Retinal pigment epithelial cell (primary cell): ENCODE measurements at places on chromosomes 1 and 21.

DNA sequence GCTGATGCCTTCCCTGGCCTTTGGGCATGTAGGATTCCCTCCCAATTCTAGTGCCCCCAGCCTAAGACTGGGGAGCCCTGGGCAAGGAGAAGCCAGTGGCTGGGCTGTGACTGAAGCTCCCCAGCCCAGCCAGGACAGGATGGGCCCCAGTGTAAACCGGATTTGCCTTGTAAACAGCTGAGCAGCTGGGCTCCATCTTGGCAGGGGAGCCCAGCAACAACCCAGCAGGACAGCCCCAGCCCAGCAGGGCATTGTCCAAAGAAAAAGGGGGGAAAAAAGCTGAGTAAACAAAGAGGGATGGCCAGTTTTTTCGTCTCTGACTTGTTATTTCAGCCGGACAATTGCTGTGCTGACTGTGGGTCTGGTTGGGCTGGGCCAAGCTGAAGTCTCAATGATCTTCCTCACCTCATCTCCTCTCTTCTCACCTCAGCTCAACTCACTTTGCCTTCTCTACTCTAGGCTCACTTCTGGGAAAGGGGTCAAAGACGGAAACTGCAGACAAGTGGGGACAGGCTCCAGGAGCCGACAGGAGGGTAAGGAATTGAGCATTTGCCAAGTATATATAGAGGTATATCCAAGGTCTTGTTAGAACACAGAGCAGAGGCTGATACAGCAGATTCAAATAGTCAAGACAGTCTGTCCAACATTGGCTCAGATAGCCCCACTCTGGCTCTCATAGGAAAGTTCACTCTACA lies 97.7 kb downstream of the TMEM53 start:
- DNase-seq, result no peak

DNA sequence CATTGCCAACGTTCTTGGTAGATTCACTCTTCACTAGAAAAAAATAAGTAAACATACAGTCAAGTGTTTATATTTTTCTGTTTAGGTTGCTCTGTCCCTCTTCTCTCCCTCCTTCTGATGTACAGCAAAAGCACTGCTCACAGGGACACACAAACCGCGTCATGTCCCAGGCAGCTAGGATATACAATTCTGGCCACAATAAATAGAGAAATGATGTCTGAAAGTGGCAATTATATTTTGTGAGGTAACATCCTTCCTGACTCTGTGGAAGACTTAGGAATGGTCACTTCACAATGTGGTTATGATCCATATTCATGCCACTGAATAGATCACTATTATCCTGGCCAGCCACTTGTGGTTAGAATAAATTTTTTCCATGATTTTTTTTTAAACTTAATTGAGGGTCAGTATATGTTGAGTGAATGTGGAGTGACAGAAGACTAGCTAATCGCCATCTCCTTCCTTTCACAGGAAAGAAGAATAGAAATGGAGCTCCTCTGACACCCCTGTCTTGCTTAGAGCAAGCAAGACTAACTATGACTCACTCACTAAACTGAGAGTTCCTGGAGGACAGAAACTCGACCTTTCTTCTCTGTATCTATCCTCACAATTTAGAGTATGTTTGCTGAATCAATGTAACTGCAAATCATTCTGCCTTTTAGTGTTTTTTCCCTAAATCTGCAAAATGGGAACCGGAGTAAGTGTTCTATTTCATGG lies 54.0 kb downstream of the ZNHIT6 start:
- DNase-seq, result no peak

- DNase-seq, result peak; percentile 66
Observed at GRCh38 chr1:151199873-151200581, 1.7 kb downstream of the PIP5K1A start.

GRCh38 chr1:216071262-216071661 lies 352.0 kb downstream of the USH2A start:
- no peak for DNase-seq

- no peak for DNase-seq
Observed at GRCh38 chr1:54714881-54715492, 674 bp upstream of the TTC4 start.

DNA sequence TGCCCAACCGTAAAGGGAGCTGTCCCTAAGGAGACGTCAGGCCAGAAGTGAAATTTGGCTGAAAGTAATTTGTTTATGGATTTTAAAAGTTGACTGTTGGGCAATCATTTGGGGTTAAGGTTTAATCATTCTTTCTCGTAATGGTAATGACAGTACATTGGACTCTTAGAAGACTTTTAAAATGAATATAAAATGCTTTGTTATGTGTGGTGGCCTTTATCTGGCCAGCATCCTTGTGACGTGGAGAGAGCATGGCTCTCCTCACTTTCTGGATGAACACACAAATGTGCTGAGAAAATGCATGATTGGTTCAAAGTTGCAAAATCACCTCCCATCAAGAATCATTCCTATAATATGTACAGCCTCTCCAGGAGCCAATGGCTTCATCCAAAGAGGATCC lies 160.2 kb downstream of the DHRS3 start:
- DNase-seq, result no peak

GRCh38 chr1:92356956-92357355 lies 58.1 kb downstream of the RPAP2 start:
- DNase-seq, result peak; percentile 10

GRCh38 chr1:10799726-10800125 lies 3.3 kb upstream of the CASZ1 start:
- no peak for DNase-seq

GRCh38 chr1:241090798-241091197 lies 266.2 kb downstream of the RGS7 start:
- DNase-seq, result no peak

- no peak for DNase-seq
Observed at GRCh38 chr1:83942914-83943313, 56.0 kb downstream of the TTLL7 start.

DNA sequence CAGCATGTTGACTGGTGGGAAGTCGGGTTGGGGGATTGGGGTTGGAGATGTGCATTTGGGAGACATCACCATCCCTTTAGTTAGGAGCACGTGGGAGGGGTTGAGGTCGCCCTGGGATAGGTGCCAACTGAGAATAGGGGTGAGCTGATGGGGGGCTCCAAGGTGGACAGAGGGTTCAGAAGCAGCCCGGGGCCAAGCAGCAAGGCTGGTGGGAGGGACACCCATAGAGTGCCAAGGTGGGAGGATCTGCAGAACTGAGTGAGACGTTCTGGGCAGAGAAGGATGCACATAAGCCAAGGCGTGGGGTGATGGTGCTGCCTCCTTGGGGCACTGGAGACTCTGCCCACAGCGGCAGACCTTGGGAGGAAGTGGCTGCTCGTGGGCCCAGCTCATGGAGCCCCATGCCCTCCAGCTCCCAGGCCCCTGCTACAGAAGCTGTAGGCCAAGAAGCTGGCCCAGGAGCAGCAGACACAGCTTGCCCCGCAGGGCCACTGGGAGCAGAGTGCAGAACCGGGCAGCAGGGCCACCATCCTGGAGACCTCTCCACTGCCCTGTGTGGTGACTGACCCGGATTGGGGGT lies 31.4 kb upstream of the PKP1 start:
- no peak for DNase-seq

GRCh38 chr1:218845589-218845988 lies 328.1 kb upstream of the LYPLAL1 start:
- DNase-seq, result no peak

- DNase-seq, result no peak
Observed at GRCh38 chr1:25341746-25342145, 3.6 kb downstream of the TMEM50A start.

DNA sequence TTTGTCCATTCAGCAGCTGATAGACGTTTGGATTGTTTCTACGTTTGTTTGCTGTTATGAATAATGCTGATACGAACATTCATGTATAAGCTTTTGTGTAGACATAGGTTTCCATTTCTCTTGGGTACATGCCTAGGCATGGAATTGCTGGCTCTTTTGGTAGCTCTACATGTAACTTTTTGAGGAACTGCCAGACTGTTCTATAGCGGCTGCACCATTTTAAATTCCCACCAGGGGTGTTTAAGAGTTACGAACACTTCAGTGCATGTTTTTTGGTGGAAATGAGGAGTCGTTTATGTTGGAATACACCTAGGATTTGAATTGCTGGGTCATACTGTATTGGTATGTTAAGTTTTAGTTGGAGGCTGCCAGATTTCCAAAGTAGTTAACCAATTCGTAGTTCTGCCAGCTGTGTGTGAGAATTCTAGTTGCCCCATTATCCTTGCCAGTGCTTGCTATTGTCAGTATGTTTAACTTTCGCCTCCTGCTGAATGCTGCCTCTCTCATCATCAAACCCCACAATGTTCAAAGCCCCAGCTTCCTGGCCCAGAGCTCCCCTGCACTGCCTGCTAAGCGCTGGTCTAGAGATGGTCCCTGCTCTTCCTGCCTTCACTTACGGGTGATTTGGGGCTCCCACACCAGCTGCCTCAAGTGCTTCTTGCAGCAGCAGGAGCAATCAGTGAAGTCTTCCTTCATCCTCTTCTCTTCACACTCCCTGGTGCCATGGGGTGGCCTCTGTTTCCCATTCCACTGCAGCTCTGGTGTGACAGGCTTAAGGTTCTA lies 81.0 kb downstream of the MAN1C1 start:
- no peak for DNase-seq

GRCh38 chr1:165287781-165288180 lies 68.7 kb downstream of the LMX1A start:
- DNase-seq, result no peak

GRCh38 chr1:177945943-177946650 lies 23.8 kb downstream of the SEC16B start:
- no peak for DNase-seq

GRCh38 chr1:179384027-179384426 lies 18.3 kb downstream of the AXDND1 start:
- no peak for DNase-seq

DNA sequence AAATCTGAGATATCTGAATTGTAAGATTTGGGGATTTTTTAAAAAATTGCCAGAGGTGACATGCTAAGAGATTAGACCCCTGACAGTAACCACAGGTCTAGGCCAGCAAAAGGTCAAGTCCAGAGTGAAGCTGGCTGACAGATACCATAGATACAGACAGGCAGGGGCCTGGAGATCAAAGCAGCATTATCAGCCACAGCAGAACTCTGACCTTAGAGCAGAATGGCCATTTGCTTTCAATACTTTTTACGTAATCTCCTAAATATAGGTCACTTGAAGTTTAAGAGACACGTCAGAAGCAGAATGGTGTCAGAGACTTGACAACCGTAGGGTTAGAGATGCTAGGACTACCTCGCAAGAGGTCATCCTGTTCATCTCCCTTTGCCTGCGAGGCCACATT lies 40.8 kb upstream of the RXRG start:
- no peak for DNase-seq

- DNase-seq, result no peak
Observed at GRCh38 chr1:214439352-214440119, 111.9 kb downstream of the PTPN14 start.

DNA sequence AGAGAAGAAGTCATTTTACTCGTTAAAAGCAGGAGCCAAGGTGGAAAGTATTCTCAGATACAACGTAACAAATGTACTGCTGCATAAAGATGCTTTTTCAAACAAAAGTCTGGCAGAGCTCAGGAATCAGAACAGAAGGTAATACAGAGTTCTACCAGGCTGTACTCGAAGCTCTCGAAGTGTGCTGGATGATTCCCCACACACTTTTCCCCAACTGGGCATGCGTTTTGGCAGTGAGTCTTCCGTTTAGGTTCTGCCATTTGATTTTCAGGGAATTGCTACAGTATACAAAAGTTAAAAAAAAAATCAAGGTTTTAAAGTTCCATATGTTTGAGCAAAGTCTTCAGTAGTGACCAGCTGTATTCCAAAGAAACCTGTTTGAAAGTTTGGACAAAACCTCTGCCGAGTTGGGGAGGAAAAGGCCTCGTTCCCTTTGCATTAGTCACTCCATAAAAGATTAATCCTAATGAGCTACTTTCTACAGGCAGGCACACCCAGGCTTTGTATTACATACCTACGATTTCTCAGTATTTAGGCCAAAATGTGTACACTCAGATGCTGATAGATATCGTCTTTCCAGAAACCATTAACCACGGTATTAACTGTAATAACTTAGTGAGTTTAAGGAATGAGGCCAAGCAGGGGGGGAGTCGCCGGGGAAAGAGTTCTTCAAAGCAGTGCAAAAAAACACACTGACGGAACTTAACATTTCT lies 477.1 kb downstream of the LMO4 start:
- DNase-seq, result peak; percentile 96

- DNase-seq, result no peak
Observed at GRCh38 chr1:17177651-17178050, 27.3 kb upstream of the PADI1 start.

DNA sequence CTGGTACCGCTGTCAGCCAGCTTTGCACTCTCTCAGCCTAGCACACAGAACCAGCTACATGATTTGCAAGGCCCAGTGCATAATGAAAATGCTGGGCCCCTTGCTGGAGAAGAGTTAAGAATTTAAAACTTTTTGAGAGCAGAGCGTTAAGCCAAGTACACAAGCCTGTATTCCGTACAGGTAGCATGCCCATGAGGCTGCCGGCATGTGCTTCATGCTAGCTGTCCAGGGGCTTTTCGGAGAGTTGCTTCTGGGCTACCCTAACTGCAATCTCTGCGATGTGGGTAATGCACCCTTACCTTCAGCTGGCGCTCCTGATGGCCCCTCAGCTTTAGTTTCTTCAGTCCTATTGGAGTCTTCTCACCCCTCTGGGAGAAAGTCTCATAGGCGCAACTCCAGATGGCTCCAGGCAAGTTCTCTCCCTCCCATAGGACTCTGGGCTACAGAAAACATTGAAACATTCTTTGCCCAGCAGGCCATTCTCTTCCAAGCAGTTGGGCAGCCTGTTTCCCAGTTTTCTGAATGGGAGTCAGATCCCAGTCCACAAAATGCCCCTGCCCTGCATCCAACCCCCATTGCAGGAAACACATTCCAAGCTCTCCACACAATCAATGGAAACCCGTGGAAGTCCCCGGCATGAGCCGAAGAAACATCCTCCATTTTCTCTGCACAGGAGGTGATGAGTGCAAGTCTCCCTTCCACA lies 5.7 kb upstream of the AKT3 start:
- no peak for DNase-seq

DNA sequence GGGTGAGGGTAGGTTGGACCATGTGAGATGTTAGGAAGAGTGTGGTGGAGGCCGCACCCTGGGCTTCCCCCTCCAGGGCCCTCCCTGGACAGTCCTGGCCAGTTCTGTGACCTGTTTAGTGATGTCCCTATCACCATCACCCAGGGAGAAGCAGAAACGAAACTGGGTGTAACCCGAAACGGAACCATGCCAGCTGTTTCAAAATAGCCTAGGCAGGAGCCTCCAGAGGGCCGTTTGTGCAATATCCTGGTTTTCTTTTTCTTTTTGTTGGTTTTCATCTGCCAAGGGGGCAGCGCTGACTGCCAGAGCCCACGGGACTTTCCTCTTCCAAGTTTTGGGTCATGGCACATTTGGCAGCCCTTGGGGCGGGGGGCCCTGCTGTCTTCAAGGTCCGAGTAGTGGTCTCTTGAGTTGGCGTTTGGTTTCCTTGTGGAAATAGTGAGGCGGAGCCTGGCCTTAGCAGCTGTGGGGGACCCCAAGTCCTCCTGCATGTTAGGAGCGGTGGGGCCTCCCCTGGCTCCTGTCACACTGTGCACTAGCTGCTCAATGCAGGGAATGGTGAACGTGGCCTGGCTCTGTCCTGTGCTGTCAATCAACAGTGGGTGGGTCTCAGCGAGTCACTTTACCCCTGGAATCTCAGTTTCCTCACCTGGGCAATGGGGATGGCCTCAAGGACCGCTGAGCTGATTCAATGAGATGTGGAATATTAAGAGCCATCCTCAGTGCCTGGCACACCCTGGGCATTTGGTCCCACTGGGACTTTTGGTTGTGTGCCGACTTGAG lies 90.7 kb downstream of the ARHGEF10L start:
- DNase-seq, result no peak

GRCh38 chr1:91273875-91274274 lies 130.8 kb downstream of the HFM1 start:
- DNase-seq, result no peak
